ENCODE measurements at places on chromosomes 6 and 20.

- no peak for DNase-seq
Observed at GRCh38 chr6:30364591-30364990, 19.6 kb downstream of the RPP21 start.

DNA sequence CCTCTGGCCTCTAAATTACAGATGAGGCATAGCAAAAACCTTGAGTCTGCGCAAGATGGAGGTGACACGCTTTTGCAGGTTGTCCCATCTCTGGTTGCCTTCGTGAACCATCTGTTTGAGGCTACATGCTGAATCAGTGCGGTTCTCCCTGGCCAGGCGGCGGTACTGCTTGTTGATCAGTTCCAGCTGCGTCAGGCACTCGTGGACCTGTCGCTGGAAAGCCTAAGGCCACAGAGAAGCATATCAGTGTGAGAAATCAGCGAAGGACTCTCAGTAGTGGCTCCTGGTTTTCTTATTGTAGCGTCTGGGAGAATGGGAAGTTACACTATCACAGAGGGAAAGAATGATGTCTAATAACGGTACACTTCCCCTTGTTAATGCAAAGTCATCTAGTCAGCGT, 344.4 kb downstream of the ESR1 start:
- no peak for DNase-seq

DNA sequence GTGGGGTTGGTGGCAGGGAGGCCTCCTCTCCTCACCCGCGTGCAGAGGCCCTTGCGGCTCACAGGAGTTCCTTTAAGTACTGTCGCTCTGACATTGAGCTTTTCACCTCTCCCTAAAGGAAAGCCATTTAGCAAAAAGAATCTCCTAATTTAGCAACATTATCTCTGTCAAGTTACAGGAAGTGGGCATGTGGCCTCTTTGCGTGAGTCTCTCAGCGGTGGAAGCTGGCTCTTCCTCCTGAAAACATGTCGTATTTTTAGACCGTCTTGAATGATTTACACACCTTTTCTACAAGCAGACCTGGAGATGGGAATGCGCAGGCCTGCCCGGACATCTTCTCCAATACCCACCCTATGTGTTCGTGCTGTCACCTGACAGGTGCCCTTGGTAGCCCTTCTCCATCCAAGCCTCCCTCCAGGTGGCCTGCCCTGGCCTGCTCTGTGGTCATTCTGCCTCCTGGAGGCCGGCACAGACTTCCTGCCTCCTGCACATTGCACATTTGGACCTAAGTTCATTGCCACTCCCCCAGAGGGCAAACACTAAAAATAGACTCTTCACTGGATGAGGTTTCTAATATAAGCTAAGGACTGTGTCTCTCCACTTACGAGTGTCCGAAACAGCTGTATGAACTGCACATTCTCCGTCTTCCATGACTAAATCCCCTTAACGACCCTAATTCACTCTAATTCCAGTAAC, 18.5 kb upstream of the PHACTR3 start:
- no peak for DNase-seq

DNA sequence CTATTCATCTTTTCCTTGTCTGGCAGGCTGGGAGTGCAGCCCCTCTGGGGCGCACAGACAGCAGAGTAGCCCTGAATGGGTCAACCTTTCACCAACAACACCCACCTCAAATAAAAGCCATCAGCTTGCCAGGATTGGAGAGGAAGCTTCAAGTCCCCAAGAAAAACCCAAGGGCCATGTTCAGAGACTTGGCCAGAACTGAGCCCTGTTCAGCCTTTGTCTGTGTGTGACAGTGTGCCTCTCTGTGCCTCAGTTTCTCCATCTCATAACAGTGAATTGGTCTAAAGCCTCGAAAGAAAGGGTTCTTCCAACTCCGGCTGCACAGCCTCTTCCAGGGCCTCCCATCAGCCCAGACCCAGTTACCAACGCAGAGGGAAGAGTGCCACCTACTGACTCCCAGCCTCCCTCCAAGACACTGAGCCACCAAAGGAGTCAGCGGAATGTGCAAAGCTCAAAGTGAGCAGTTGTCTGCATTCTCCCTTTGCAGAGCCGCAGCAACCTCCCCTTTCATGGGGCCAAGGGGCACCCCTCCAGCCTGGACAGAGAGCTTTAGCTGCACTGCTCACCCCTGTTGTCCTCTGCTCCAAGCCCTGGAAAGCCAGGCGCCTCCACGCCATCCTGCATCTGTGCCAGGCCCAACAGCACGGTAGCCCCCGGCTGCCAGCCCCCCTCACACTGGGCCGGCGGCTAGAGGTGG, 82.7 kb upstream of the TOP1 start:
- no peak for DNase-seq

- DNase-seq, result no peak
Observed at GRCh38 chr6:155770856-155771255, 315.2 kb upstream of the NOX3 start.

DNA sequence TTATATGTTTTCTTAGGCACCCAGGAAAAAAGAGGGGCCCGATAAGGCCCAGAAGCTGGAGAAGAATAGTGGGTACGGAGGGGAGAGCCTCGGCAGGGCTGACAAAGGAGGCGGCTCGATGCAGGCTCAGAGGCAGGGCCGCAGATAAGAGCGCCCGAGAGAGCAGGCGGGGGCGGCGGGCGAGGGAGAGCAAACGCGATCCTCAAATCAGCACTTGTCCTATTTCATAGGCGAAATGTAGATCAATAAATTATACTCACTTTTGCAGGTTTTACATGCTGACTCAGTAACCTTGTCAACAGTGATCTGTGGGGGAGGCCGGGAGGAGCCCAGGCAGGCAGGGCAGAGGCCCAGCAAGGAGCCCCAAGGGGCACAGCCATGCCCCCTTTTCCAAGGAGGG, 42.6 kb downstream of the GRM4 start:
- DNase-seq, result no peak

DNA sequence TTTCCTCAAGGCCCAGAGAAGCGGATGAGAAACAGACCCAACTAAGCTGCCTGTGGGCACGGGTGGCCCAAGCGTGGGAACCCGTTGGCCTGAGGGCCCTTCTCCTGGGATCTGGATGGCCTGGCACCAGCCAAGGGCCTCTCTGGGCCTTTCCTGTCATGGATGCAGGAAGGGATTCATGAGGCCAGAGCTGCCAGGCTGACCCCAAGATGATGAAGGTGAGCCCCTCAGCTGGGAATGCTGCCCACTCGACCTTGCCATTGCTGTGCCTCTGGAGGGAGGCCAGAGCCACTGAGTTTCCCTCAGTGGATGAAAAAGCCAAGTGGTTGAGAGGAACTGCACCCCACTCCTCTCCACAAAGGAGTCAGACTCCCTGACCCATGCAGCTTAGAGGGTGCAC, 171.2 kb downstream of the VEGFA start:
- DNase-seq, result no peak

- no peak for DNase-seq
Observed at GRCh38 chr6:63392092-63392724, 72.4 kb upstream of the LGSN start.

DNA sequence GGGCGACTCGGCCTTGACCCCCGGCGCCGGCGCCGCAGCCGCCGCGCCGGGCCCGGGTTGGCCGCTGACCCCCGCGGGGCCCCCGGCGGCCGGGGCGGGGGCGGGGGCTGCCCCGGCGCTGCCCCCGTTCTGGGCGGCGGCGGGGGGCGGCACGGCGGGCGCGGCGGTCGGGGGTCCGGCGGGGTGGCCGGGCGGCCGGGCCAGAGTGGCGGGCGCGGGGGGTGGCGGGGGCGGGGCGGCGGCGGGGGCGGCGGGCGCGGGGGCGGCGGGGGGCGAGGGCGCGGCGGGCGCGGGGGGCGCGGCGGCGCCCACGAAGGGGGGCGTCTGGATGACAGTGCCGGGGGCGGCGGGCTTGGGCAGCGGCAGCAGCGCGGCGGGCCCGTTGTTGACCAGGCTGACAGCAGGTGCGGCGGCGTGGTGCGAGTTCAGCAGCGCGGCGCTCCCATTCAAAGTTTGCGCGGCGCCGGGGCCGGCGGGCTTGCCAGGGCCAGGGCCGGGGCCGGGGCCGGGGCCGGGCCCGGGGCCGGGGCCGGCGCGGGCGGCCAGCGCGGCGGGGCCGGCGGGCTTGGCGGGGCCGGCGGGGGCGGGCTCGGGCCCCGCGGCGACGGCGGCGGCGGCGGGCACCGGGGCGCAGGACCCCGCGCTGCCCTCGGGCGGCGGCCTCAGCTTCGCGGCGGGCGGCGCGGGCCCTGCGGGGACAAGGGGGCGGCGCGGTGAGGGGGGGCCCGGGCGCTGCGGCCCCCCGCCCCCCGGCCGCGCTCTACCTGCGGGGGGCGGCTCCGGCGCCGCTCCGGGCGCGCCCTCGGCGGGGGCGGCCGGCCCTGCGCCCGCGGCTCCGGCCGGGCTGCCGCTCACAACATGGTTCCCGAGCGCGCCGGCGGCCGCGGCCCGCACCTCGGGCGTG, 659 bp downstream of the TAF4 start:
- DNase-seq, result no peak

- no peak for DNase-seq
Observed at GRCh38 chr6:134172020-134172705, 119.7 kb upstream of the SLC2A12 start.

DNA sequence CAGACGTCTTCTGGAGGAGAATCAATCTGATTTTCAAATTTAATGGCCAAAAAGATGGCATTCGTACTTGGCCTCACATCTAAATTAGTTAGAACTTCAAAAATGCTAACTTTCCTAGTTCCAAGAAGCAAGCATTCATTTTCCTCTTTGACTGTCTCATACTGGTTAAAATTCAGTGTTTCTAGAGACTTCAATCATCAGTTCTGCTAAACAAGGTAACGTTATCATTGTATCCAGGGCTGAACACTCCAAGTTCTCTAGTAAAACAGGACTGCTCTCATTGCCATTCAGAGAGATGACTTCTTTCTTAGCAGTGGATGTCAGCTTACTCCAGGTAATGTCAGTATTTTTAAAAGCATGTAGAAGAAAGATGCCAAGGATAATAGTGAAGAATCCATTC, 34.6 kb upstream of the ENTPD6 start:
- no peak for DNase-seq

- DNase-seq, result no peak
Observed at GRCh38 chr6:129647044-129647443, 62.9 kb downstream of the ARHGAP18 start.

DNA sequence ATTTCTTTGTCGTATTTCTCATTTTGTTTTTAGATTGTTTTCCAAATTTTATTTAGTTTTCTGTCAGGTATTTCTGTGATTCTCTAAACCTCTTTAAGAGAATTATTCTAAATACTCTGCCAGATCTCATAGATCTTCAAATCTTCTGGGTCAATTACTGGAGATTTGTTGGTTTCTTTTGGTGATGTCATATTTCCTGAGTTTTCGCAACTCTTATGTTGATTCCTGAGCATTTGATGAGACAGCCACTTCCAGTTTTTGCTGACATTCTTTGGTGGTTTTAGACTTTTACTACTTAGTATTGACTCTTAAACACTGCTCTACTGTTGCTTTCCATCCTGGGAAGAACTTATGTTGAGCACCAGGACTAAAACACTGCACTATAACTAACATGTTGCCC, 21.9 kb downstream of the ADGB start:
- DNase-seq, result no peak
